Ascending aorta (tissue), 2 donors: ENCODE measurements at places on chromosomes 12 and 14. TPM values are rescaled to one million over a fixed set of nuclear protein-coding genes. Genes with fewer than 3 reads are reported as not detected.

The RPS6KL1 gene
- 12.1 TPM for total RNA-seq

The SRRM4 gene
- not detected for total RNA-seq

The ATP23 gene
- total RNA-seq = not detected

The TIMM9 gene
- total RNA-seq = 0.96 TPM

The ZC2HC1C gene
- not detected for total RNA-seq

The KCNJ8 gene
- 27.8 TPM for total RNA-seq

The GPR162 gene
- 9.4 TPM for total RNA-seq

The ATG101 gene
- 39.8 TPM for total RNA-seq

The IAPP gene
- not detected for total RNA-seq

The RGS6 gene
- 0.11 TPM for total RNA-seq

The CMA1 gene
- total RNA-seq = not detected

The SIRT4 gene
- total RNA-seq = not detected

The PTPN21 gene
- 18.1 TPM for total RNA-seq

The TSHR gene
- total RNA-seq = not detected

The NKX2-8 gene
- not detected for total RNA-seq

The BEGAIN gene
- 5.9 TPM for total RNA-seq

The LHX5 gene
- total RNA-seq = not detected

The REM2 gene
- total RNA-seq = 1.9 TPM

The CLEC9A gene
- not detected for total RNA-seq

The VDR gene
- total RNA-seq = 13.1 TPM

The ATXN7L3B gene
- 11.3 TPM for total RNA-seq

The FAM181A gene
- not detected for total RNA-seq

The CISTR gene
- not detected for total RNA-seq

The SERPINA9 gene
- not detected for total RNA-seq

The PCED1B gene
- total RNA-seq = 1.5 TPM

The INHBC gene
- total RNA-seq = not detected

The ADAMTS20 gene
- total RNA-seq = not detected

The HCAR2 gene
- 3.9 TPM for total RNA-seq

The OTX2 gene
- total RNA-seq = not detected

The SMCO2 gene
- not detected for total RNA-seq

The BAZ2A gene
- total RNA-seq = 118 TPM

The MAP1LC3B2 gene
- total RNA-seq = not detected

The CCDC91 gene
- total RNA-seq = 13.5 TPM

The DAO gene
- total RNA-seq = not detected

The C12orf56 gene
- total RNA-seq = not detected

The SMOC1 gene
- total RNA-seq = 16.6 TPM

The CCDC196 gene
- total RNA-seq = not detected
